NT2/D1 (cell line): ENCODE measurements at places on chromosomes 5 and 9.

DNA sequence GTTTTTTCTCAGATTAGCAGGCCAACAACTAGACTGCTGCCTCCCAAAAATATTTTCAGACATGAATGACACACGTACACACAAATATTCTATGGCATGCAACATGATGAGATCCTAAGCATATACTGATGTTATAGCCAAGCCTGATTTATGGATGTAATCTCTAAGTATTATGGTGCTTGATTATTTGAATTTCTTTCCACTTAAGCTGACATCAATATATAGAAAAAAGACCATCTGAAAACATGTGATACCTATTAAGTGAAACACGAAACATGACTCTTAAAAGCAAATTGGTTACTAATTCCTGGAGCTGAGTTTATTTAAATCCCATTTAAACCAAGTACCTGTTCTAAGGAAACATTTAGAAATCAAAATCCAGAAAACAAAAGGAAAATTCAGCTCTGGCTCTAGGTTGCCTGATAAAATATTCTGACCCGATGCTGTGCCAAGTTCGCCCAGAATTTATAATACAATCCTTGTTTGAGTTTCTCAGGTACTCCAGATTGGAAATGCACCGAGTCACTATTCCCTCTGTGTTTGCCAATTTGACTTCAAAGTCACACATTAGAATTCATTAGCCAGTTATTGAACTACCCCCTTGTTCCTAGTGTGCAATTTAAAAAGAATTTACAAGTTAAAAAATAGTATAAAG, 548.6 kb downstream of the CSNK1G3 start:
- DNase-seq: no peak

DNA sequence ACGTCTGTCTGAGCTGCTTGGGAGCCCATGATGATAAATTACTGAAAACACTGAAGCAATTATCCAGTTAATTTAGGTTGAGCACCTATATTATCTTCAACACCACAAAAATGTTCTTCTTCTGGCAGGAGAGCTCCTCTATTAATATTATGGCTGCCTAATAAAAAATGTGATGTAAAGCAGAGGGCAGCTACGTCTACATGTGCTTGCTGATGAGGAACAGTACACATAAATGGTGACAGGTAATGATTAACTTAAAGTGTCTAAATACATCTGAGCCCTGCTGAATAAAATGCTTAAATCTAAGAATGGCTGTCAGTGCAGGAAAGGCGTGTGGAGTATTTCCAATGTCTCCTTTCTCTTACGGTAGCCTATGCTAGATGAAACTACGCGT, 131.3 kb upstream of the NR3C1 start:
- no peak for DNase-seq

DNA sequence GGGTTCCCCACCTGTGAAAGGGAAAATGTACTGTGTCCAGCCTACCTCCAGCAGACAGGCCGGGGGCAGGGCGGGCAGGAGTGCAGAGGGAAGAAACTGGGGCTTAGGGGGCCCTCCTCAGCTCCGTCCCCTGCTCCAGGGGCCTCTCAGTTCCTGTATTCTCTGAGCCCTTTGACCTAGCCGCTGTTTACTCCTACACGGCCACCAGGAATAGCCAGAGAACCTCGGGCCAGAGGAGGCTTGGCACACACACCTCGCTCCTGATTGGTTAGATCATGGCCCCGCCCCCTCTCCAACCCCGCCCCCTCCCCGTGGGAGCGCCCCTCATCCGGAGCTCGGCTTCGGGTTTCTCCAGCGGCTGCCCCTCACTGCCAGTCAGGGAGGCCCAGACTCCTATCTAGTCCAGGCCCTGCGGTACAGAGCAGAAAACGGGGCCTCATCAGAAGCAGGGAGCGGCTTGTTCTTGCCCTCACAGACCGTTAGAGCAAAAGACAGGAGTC, 2.2 kb downstream of the ST6GALNAC6 start:
- peak; percentile 75 for DNase-seq

DNA sequence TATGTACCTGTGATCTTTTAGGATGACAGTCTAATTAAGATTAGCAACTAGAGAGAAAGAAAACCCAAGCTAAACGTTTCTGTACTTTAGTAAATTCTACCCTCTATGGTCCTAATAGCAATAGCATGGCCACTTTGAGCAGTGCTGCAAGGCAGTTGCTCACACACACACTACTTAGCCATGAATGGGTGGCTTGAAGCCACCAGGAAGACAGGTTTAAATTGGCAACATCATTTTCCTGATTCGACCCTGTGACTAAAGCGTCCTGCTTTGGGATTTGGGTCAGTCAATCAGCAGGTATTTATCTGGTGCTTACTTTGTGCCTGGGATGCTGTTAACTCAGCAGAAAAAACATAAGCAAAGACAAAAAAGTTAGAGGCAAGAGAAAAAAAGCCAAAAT, 150.6 kb downstream of the ARRDC3 start:
- DNase-seq: no peak

DNA sequence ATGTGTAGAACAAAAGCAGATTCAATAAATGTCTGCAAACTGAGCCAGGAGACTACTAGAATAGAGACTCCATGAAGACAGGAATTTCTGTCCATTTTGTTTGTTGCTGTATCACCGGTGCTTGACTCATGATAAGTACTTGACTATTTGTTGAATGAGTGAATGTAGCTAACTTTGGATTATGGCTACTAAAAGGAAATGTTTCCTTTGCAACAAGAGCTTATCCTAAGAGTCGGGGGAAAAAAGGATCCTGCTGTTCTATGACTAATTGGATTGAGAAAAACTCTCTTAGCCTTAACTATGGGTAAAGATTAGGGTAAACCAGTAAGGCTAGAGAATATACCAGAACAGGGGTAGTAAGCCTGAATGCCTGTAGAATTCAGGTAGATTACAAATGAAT, 3.5 kb downstream of the PAIP1 start:
- DNase-seq: no peak

DNA sequence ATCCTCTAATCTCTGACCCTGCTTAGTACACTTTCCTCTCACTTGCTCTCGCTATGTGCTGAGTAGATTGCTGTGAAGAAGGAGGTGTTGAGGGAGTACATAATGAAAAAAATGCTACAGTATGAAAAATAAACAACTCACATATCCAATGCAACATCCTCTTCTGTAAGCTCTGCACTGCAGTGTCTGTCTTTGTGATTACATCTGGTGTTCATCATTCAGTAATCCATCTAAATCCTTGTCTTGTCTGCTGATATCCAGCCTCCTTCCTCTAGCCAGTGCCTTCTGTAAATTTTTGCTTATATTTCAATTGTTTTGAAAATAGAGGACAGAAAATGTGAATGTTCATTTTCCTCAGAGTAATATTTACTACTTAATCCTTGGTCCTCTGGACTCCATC, 57.4 kb upstream of the CDH12 start:
- DNase-seq: no peak

- no peak for DNase-seq
Measured at GRCh38 chr9:6655036-6655435, 9.5 kb upstream of the GLDC start.

DNA sequence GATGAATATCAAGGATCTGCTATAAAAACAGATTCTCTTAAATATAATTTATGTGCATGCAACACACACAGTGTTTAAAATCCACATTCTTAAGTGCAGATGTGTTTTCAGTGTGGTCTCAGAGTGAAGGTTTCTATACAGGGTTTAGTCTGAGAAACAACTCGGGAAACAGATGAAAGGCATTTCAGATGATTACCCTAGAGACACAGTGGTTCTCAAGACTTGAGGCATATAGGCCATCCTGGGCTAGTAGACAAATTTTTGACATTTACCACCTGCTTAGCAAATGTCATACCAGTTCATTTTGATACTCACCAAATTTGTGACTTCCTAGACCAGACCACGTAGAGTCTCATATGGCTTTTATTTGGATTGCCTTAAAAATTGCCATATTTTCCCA, 216.5 kb downstream of the ARL15 start:
- no peak for DNase-seq
